Activated naive CD8-positive, alpha-beta T cell treated with anti-CD3 and anti-CD28 coated beads, Interleukin-2, amount 50 U/mL, for 24 hours (primary cell): ENCODE measurements at places on chromosomes 12 and 14.

DNA sequence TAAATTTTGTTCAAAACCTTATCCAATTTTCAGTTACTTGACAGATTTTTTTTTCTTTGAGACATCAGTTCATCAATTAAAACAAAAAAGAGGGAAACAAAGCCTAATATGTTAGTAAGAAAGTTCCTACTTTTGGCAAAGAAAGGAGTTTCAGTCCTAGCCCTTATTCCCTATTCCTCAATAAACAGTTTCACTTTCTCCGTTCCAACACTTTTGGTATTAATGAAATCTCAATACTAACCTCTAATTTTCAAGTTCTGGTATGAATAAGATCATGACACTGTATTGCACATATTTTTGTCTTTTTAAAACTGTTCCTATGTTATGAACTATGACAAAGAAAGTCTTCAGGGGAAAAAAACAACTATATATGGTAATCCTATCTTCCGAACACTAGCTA, 48.4 kb downstream of the RPS6KA5 start:
- DNase-seq, result no peak

- DNase-seq, result no peak
Observed at GRCh38 chr12:121227294-121227693, 17.4 kb downstream of the P2RX4 start.

DNA sequence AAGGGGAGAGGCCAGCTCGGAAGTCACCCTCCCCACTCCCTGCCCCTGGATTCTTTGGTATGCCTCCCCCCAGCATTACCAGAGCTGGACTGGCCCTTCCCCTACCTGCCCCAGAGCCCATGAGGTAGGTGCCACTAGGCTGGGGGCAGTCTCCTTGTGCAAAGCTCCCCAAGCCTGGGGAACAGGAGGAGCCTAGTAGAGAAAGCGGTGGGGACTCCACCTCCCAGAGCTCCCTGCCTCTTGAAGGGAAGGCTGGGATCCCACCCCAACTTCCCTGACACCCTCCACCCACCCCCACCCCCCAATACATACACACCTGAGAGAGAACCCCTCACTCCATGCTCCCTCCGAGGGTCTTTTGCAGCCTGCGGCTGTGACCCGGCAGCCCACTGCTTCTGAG, 30.4 kb downstream of the FIGNL2 start:
- DNase-seq, result no peak

- DNase-seq, result no peak
Observed at GRCh38 chr14:69005432-69006148, 26.5 kb upstream of the ACTN1 start.

GRCh38 chr14:73397810-73398209, 60.5 kb downstream of the NUMB start:
- no peak for DNase-seq

- no peak for DNase-seq
Observed at GRCh38 chr12:123830675-123831074, 68.6 kb downstream of the DNAH10 start.

DNA sequence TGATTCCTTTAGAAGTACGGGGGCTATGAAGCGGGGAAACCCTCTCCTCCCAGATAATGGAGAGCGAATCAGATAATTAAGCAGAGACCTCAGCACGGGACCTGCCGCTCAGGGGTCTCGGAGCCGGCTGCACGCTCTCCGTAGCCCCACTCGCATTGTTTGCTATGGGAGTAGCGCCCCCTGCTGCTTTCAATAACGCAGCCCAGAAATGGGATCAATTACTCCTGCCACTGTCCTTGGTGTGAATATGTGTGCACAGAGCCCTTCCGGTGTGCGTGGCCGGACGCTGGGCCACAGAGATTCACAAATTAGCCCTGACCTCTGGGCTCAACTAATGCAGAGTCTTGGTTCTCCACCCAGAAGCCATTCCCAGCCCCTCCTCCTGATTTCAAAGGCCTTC, 76.4 kb upstream of the TMEM132C start:
- no peak for DNase-seq

DNA sequence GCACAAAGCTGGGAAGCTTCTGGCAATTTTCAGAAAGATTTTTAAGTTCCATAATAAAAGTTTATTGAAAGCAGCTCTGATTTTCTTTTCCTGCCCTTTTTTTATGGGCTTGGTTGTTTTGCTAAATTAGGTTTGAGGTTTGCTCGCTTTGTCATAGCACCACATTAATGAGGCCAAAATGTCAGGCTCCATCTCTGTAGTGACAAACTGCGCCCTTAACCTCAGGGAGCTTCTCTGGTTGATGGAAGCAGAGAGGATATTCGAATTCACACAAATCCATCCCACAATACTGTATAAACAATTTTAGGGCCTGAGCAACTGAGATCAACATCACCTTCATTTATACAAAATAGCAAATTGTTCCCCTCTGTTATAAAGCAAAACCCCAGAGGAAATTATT, 342.6 kb upstream of the TMPO start:
- DNase-seq, result no peak
